ENCODE measurements at places on chromosomes 4 and X.

DNA sequence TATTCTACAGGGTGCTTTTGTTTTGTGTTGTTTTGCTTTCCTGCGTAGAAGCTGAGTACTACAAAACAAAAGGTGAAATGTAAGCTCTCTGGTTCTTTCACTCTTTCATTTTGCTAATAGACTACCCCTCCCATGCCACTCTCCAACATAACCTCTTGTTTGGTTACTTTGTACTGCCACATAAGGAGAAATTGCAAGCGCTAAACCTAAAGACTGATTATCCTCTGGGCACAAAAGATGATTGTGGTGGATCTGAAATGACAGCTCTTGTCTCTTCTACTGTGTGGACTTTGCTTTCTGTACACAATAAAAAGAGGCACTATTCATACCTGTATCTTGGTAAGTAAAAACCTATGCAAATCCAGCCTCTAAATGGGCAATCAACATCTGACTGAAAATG is 5.3 kb downstream of the MBNL3 start:
- DNase-seq = no peak

DNA sequence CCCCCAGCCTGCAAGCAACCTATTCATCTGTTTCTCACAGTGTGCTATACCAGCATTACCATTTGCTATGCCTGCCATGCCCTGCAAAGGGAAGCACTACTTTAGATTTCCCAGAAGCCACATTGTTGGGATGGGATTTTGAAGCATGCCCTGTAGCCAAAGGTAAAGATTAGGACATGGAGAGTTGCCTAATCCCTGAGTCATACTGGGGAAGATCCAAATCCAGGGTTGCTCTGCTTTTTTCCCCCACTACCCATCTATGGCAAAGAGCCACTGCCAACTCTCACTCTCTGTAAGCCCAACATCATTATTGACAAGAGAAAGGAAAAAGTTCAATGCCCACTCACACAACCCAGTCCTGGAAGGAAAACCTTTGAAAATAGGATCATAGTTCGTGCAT is 36.7 kb upstream of the TMEM164 start:
- no peak for DNase-seq

DNA sequence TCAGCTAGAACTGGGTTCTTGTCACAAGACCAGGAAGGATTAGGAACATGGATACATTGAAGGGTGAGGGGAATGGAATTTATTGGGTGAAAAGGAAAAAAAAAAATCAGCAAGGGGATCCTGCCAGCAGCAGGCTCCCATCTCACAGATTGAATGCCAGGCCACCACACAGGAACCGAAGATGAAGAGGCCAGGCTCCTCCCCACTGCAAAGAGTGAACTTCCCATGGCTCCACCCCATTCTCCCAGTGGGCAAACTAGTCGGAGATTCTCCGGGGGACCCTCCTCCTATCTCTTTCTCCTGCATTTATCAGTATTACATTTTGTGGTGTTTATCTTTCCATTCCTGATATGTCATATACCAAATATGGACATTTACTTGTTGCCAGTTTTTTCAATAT is 46.0 kb upstream of the MAGED1 start:
- no peak for DNase-seq

GRCh38 chrX:10077425-10078188 is 79.2 kb upstream of the CLCN4 start:
- DNase-seq = no peak

DNA sequence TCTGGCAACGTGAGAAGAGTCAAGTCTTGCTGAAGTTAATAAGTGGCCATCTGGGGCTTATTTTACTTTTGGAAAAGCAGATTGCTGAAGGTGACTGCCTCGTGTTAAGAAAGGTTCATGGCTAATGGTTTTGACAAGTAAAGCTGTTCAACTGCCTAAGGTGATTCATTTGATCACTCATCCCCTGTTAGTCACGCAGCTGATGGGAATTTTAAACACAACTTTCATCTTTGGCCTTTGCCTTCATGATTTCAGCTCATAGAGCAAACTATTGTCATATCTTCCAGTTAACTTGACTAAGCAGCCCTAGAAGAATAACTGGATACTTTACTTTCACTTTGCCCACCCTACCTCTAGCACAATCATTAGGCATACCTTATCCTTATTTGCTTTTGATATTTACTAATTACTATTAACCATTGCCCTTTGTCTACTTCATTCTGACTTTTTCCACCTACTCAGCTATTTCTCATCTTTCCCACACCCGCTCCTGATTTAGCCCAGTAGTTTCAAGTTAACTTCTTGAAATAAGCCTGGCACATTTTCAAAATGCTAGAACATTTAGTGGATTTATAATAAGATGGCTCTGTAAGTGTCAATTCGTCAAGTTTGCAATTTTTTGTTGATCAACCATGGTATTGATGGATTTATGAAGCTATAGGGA is 170.6 kb upstream of the S100G start:
- DNase-seq = no peak

DNA sequence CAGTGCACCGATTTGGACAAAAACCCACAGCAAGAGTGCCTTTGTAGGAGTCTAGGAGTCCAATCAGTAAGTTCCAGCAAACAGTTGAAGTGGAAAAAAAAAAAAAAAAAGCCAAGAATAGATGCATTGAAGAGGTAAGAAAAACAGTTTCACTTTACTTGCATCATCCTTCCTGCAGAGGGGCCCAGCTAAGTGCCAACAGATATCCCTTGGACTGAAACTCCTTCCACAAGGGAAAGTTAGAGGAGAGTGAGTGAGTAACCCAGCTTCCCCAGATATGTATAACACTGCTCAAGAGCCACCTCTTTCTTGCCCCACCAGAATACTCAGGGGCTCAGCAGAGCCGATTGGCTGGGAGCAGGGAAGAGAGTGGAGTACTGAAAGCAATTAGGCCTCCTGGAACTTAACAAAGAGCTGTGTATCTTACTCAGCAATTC is 617.7 kb upstream of the SMIM31 start:
- DNase-seq = no peak

- DNase-seq = no peak
Observed at GRCh38 chr4:157558016-157558415, 337.5 kb downstream of the GRIA2 start.

GRCh38 chrX:132118358-132118757 is 9.5 kb downstream of the FRMD7 start:
- DNase-seq = no peak

DNA sequence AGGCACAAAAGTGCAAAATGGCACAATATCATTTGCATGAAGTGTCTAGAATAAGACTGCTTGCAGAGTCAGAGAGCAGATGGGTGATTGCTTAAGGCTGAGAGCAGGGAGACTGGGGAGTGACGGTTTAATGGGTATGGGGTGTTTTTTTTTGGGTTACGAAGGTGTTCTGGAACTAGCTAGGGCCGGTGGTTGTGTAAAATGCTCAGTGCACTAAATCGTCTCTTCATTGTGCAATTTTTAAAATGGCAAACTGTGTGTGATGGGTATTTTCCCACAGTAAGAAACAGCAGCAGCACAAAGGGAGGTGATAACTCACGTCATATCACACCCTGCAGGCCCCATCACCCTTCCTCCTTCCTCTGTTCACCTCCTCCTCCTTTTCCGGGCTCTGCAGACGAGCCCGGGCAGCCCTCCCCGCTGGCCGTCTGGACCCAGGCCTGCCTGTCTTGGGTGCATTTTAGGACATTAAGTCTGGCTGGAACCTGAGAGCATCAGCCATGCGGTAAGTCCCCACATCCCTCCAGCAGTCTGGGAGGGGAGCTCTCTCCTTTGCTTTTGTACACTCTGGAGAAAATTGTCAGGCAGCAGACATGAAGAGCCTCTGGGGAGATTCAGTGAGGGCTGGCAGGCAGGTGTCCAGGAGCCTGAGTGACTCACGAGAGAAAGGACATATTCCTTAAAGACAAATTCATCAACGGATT is 42.7 kb downstream of the ASMT start:
- peak; percentile 47 for DNase-seq

- no peak for DNase-seq
Observed at GRCh38 chr4:141658309-141658708, 21.9 kb downstream of the IL15 start.

DNA sequence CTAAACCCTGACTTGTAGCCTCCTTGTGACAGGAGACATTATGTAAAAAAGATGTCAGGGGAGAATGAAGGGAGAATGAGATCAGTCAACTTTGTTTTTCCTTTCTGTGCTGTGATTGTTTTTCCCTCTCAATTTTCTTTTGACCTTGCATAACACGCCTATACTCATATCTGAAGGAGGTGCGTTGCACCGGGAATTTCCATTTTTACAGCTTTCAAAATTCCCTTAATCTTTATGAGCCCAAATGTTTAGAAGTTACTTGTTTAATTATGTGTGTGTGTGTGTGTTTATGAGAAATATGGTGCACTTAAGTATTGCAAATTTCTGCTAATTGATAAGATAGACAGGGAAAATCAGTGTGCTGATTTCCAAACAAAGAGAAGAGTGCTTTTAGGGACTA is 21.6 kb downstream of the SYNPO2 start:
- DNase-seq = no peak

GRCh38 chrX:15594371-15594770 is 6.4 kb downstream of the ACE2 start:
- no peak for DNase-seq

DNA sequence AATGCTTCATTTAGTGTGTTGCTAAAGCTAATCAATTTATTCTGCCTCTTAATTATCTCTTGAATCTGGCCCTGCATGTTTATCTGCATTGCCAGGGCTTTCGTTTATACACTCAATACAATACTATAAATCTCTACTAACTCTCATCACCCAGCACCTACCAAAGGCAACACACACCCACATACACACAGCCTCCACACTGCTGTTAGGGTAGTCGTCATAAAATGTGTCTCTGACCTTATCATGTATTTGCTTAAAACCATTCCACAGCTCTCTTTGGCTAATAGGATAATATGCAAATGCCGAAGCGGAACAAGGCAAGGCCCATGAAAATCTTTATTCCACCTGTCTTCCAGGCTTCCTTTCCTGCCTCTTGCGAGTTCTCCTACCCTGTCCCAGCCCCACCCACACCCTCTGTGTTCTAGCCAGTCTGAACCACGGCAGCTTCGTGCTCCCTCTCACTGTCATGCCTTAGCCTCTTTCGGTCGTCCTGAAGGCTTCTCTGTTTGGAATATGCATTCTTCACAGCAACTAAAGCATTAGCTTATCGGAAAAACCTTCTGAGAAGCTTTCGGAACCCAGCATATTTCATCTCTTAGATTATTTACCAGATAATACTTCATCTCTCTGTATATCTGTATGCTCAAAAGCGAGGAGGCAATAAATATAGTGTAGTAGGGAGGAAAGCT is 333.5 kb downstream of the TENM3 start:
- no peak for DNase-seq

DNA sequence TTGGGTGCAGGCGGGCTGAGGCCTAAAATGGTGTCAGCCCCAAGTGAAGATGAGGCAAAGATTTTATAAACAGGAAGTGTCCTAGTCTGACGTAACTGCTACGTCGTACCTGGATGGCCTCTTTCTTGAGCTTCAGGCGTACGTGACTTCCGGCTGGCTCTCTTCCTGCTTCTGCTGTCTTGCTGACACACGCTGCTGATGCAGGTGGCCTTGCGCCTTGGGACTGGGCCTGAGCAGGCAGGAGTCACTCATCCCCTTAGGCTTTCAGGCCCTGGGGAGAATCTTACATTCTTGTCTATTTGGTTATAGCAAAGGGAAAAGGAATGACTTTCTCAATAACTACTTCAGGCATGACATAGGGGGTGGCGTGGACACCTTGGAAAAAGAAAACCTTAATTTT is 20.1 kb upstream of the ABRAXAS1 start:
- no peak for DNase-seq

DNA sequence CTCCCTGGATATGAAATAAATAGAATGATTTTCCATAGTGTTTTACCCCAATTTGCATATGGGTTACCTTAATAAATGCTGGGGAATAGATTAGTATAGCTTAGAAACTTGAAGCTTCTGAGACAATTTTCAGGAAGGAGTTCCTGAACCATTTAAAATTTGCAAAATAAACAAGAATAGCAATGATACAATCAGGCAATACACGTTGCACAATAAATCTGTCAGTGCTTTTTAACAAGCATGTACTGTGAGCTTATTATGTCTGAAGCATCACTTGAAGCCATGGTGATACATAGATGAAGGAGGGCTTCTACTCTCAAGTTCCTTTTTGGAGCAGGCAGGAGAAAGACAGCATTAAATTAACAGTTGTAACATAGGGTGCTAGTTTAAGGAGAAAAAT is 84.2 kb upstream of the WDFY3 start:
- DNase-seq = no peak

DNA sequence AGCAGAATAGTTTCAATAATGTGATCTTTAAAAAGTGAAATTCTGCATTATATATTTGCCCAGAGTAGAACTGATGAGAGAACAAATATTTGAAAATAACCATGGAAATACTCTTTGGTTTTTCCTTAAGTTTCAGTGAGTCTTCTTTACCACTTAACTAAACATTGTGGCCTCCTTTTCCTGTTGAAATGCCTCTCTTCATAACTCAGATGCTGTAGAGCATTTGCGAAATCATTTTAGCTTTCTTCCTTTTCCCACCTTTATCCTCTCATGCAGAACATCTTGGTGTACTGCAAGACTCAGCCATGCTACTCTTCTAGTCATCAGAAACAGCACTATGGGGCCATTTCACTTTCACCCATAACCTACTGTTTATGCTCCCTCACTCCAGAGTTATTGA is 48.2 kb downstream of the CASK start:
- DNase-seq = no peak

DNA sequence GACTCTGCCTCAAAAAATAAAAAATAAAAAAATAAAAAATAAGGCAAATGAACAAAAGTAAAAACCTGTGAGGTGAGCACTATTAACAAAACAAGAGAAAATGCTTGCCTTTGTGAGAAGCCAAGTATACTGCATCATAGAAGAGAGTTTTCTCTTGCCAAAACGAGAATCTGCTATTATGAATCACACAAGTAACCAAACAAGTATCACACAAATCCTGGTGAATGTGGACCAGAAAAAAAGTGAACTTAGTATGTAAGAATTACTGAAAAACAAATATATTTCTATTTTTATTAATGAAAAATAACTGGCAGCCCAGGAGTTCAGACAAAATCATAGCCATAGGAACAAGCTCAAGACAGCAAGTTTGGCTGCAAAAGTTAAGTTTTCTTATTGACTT is 193.5 kb downstream of the PDGFC start:
- no peak for DNase-seq

DNA sequence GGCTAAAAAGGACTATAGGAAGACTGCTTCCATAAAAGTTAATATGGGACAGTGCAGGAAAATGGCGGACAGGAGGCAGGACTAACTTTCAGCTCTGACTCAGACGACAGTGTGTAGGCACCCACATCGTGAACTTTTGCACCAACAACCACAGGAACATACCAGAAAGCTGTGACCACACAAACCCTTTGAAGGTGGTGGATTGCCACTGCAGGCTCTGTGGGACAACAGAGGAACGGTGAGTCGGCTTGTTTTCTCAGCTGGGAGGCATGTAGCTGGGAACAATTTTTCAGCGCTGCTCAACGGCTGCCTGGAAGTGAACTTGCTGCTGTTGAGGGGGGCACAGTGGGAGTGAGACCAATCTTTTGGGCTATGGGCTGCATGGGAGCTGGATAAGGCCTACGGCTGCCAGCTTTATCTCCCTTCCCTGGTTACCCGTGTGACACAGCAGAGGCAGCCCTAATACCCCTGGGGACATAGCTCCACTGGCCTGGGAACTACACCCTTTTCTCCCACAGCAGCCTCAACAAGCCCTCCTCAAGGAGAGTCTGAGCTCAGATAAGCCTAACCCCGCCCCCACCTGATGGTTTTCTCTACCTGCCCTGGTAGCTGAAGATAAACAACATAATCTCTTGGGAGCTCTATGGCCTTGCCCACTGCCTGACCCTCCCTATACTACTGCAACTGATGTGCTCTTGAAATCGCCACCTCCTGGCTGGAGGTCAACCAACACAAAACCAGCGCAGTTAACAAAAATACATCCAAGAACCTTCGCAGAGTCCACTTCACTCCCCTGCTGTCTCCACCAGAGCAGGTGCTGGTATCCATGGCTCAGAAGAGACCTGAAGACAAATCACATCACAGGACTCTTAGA is 1537.0 kb downstream of the C4orf33 start:
- DNase-seq = no peak

Data from stimulated activated CD4-positive, alpha-beta T cell treated with anti-CD3 and anti-CD28 coated beads, Interleukin-4, amount 100 ng/mL, for 1 hour (primary cell).